ENCODE measurements at places on chromosomes 12 and 14.

GRCh38 chr12:126936181-126936851, 1330.7 kb upstream of the TMEM132C start:
- no peak for DNase-seq

GRCh38 chr14:61631045-61631687, 64.1 kb upstream of the HIF1A start:
- DNase-seq, result no peak

- no peak for DNase-seq
Observed at GRCh38 chr12:108146035-108146893, 17.2 kb downstream of the WSCD2 start.

DNA sequence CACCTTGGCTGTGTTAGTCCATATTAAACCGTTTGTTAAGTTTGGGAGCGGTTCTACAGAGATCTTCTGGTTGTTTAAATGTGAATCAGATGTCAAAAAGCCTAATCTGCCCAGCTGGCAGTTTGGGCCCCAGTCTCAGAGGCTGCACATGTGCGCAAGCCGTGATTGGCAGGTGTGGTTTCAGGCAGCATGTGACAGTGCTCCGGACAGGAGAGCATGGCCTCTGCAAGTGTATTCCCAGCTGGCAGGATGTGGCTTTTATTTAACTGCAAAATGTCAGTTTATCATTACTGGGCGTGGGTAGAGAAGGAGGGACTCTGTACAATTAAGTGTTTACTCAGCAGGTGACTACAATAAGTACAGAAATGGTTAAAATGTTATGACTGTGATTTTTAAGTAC, 77.5 kb downstream of the PELI2 start:
- no peak for DNase-seq

GRCh38 chr14:70896981-70897380, 10.3 kb upstream of the PCNX1 start:
- no peak for DNase-seq

DNA sequence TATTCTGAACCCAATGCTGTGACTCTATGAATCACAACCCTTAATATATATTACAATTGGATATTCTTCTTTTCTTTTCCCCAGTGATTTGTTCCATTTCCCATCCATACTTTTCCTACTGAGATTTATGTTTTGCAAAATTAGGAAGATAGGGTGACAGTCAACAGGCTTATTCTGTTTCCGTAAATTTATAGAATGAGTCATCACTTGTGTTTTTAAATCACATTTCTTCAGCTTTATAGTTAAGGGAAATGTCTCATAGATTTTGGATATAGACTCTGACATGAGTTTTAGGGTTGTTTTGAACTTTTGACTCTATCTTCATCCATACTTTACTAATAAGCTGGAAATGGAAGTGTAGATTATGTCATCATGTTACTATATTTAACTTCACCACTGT, 661.6 kb upstream of the FBXO33 start:
- DNase-seq, result no peak

- DNase-seq, result no peak
Observed at GRCh38 chr12:24553259-24553658, 395.6 kb downstream of the BCAT1 start.

DNA sequence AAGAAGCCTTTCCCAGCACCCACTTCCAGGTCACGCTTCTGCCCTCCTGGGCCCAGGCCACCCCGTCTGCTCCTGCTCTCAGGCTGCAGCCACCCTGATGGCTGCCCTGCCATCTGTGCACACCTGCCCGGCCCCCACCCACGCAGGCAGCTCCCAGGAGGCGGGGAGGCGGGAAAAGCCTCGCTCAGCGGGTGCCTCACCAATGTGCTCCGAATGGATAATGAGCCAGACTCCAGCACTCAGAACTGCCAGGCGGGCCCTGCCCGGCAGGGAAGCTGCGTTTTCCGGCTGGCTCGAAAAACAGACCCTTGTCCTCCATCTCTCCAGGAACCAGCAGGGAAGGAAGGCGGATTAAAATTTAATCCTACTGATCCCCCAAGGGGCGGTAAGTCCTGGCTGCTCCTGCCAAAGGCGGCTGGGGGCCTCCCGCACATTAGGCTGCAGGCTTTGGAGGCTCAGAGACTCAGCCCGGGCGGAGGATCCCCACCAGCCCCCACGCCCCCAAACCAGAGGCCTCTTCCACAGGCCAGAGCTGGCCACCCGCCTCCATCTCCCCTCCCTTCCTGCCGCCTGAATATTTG, 104.0 kb downstream of the NCOR2 start:
- DNase-seq, result no peak

- no peak for DNase-seq
Observed at GRCh38 chr12:21429994-21430393, 7.5 kb upstream of the PYROXD1 start.

DNA sequence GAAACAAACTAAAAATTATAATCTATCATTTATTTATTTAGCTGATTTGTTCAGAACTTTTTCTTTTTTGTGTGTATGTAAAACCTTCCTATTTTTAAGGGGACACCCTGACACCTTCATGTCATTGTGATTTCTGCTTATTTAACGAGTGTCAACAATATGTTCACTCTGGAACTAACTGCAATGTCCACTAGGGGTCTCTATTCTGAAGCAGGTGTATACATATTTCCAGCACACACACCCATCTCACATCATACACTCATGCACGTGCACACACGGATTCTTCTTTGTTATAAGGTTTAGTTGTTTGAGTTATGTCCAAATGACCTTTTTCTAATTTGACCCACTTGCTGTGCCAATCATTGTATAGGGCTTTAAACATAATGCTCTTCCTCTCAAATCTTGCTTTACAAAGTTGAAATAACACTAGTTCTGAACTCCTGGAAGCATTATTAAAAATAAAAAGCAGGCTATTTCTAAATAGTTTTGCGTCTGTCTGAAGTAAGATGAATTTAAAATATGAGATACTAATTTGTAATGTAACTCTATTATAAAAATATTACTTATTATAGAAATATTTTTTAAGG, 15.5 kb downstream of the E2F7 start:
- no peak for DNase-seq

DNA sequence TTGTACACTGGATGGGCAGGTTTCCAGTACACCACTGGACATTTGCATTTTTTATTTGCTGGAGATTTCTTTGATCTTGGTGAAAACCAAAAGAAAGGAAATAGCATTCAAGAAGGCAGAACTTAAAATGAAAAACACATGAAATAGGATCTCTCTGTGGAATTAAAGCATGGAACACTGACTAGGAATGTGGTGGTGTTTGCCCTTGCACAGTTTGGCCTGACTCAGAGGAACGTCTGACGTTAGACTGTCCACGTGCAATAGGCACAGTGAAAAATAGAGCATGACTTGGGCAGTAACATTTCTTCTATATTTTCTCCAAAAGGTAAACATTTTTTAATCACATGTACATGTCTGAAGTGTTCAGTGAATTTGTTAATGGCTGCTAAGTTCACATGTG, 474.1 kb upstream of the PRICKLE1 start:
- DNase-seq, result no peak

DNA sequence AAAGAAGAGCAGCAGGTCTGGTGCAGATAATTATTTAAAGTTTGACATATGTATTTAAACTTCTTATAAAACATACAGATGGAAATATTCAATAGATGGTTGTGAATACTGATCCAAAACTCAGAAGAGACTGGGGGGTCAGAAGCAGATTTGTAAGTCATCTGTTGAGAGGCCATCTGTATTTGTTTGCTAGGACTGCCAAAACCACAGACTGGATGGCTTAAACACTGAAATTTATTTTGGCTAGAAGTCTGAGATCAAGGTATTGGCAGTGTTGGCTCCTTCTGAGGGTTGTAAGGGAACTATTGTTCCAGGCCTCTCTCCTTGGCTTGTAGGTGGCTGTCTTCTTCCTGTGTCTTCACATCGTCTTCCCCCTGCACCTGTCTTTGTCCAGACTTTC, 153.9 kb downstream of the LRRK2 start:
- no peak for DNase-seq

GRCh38 chr14:32121948-32122347, 44.8 kb downstream of the ARHGAP5 start:
- no peak for DNase-seq

DNA sequence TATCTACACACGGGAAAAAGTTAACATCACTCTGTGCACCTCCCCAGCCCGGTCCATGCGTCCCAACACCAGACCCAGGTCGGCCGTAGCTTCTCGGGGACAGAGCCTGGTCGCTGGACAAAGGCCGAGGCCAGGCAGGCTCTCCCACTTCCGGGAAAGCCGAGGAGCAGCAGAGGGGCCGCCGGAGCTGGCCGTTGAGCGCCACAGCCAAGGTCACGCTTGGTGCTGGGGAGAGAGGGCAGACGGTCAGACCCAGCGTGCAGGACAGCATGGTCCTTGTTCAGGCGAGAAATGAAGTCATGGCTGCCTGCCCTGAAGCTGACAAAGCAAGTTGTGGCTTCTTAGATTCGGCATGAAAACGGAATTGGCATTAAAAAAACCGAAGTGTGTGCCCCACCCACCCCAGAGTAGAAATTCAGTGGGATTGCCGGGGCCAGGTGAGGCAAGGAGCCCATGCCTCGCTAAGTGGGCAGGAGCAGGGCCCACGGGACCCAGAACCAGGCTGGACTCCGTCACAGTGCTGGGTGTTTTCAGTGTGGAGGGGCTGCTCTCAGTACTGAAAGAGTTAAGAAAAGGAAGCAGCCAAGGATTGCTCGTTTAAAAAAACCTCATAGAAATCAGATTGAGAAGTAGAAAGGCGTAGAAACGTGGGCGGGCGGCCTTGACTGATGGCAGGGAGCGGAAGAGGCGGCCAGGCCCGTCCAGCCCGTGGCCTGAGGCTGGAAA, 4.3 kb downstream of the ARL6IP4 start:
- DNase-seq, result no peak

DNA sequence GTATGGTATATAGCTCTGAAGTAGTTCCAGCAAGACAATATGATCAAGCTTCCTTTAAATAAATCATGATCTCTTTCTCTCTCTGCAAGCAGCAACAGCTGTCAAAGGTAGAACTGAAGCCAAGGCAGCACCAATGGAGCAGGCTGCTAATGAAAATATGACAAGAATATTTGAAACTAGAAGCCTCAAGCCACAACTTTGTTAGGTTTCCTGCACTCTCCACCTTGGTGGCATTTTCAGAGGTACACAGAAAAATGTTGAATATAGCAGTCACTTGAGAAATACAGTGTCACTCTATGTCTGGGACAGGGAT, 43.8 kb upstream of the PSMA6 start:
- DNase-seq, result no peak

DNA sequence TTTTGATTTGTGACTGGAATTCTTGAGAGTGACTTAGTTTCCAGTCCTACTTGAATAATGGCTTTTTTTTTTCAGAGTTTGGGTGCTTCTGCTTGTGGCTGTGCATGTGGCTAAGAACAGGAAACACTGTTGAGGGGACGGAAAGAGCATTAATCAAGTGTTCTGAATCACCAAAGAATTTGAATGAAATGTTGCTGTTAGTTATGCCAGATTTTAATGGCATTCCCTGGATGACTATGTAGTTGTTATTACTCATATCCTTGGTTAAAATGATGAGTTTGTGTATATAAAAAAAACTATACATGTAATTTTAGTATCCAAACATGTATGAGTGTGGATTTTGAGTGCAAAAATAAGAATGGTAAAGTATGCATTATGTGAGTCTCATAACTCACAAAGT, 347.9 kb downstream of the BCAT1 start:
- DNase-seq, result no peak

DNA sequence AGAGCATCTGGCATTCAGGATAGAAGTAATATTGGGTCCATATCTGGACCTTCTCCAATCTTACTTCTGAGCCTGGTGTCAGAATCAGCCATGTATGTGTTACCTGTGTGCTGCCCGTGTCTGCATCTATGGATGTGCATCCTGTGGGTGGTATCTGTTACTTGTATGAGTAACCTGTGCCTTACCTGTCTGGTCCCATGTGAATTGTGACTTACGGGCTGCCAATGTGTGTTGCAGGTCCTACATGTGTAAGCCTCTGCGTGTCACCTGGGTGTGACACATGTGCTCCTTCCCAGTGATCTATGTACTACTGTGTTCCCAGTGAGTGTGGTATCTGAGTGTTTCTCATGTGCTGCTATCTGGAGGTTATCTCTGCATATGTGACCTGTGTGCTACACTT, 208.4 kb downstream of the ADGRD1 start:
- no peak for DNase-seq

DNA sequence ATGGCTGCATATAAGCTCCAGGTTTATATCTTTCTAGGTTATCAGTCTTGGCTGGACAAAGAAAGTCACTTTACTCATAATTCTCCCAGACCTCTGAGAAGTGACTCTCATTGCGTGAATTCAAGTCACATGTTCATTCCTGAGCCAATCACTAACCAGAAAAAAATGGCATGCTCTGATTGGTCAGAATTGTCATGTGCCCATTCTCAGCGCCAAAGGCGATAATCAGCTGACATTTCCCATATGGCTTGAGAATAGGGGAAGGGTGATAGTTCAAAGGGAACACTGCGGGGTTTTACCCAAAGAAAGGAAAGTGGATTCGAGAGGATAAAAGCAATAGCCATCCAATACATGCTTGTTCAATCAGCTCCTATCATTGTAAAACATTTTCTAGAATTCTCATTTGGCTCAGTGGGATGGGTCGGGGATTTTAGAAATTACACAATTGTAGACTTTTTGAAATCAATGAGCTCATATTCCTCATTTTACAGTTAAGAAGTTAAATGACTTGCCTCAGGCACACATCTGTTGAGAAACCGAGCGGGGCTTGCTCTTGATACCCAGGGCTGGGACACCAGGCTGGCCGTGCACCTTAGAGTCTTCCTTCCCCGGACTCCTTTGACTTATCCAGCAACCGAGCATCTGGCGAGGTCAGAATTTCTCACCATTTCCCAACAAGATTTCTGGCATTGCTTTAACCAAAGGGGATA, 454.0 kb upstream of the TBX3 start:
- DNase-seq, result no peak

GRCh38 chr12:105922670-105923102, 216.1 kb downstream of the NUAK1 start:
- DNase-seq, result no peak

Data from activated CD4-positive, alpha-beta T cell treated with anti-CD3 and anti-CD28 coated beads for 24 hours (primary cell).